Activated T-cell treated with anti-CD3 and anti-CD28 coated beads, Interleukin-2, amount 50 U/mL, for 48 hours (primary cell): ENCODE measurements at places on chromosomes 1 and 21.

- DNase-seq: no peak
Measured at GRCh38 chr1:227952374-227953021, 4.8 kb upstream of the WNT9A start.

- no peak for DNase-seq
Measured at GRCh38 chr1:42013881-42014470, 95.3 kb upstream of the HIVEP3 start.

- no peak for DNase-seq
Measured at GRCh38 chr1:237267743-237268142, 225.8 kb downstream of the RYR2 start.

DNA sequence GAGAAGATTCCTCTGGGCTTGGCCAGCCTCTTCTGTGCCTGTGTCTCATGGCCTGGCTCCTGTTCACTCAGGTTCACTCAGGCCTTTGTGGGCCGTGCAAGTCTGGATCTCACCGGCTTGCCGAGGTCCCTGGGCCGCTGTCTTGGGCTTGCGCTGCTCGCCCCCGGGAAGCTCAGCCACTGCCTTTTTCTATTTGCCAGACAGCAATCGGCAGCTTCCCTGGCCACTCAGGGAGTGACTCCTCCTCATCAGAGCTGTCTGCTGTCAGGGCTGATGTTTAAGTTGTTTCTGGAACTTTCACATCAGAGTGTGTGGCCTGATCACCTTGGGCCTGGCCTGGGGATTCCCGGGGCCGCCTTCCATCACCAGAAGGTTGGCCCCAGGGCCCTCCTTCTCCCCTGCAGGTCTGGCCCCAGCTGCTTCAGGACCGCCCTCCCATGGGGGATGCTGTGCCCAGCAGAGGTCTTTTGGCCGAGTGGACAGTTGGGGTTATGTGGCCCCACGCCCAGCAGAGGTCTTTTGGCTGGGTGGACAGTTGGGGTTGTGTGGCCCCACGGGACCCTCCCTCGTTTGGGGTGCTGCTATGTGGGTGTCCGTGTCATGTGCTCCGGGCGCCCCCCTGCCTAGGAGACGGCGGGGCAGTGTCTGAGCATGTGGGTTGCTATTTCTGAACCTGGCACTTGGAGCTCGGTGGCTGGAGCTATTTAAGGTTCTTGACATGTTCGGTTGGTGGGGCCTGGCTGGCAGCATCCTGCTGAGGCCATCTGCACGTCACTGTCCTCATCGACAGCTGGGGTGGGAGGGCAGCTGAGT lies 12.5 kb downstream of the SLX9 start:
- no peak for DNase-seq

DNA sequence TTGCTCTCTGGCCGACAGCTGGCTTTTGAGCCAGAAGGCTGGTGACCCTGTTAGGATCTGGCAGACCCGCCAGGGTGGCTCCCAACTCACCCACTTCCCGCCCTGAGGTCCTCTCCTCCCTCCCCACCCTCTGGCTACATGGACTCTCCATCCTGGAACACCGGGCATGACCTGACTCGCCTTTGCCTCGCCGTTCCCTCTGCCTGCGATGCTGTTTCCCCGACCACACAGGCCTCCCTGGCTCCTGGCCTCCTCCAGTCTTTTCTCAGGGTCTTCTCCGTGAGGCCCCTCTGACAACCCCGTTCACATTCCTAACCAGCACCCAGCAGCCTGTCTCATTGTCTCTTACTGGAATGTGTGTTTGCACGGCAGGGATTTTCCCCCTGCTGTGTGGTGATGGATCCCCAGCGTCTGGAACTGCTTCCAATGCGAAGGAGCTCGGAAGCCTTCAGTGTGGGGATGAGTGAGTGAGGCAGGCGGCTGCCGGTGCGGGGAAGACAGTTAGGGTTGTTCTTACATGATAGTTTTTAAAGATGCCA lies 46.0 kb upstream of the POFUT2 start:
- no peak for DNase-seq

DNA sequence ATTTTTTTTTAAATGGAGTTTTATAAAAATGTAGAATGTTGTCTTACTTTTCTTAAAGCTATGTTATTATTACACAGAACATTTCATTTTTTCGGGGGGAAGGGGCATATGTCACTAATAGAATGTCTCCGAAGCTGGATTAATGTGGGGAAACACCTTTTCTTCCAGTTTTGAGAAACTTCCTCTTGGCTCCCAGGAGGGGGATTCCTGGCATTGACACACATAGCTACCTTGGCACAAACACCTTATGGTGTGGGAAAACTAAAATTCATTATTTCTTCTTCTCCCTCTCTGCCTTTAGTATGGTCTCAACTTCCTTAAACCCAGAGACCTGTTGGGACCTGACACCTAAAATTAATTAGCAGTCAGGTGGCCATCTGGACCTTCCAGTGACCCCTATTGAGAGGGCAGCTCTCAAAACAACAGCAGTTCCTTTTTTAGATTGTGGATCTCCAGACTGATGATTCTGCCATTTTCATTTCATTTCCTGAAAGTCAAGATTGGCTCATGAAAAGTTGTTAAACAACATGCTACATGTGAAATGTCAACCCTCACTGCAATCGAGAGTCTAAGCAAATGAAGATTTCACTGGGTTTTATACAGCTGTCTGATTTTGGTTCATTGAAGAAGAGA lies 70.1 kb upstream of the EDEM3 start:
- no peak for DNase-seq

DNA sequence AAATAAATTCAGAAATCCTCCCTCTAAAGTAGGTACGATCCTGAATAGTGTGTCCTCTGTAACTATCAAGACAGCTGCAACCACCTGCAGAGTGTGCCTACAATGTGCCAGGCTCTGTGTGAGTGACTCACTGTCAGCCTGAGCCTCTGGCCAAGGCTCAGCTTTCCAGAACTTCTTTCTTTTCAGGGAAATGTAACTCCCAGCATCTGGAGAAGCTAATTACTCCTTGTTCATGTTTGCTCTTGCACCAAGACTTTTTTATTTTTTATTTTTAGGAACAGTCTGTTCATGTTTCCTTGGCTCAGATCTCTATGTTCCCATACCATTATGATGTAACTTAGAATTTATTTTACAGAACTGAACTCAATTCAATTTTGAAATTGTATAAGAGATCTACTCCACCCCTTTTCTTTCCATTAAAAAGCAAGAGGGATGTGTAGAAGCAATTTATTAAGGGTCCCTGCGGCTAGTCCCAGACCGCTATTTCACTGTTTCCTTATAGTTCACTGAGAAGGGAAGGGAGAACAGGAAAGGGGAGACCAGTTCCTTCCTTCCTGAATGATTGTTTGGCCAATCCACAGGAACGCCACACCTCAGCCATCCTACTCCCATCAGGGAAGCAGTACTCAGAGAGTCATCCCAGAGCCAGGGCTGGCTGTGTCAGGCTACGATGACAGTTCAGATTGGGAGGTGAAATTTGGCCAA lies 112.4 kb upstream of the ZNF648 start:
- no peak for DNase-seq

DNA sequence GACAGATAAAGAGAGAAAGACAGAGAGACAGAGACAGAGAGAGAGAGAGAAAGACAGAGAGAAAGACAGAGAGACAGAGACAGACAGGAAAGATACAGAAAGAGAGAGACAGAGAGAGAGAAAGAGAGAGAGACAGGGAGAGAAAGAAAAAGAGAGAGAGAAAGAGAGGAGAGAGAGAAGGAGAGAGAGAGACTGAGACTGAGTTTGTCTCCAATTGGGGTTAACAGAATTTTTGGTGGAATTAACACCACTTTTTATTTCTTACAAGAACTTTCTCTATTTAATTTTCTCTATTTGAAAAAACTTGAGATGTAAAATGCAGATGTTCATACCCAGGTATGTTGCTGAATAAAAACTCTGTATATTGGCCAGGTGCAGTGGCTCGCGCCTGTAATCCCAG lies 56.6 kb downstream of the FMN2 start:
- no peak for DNase-seq

DNA sequence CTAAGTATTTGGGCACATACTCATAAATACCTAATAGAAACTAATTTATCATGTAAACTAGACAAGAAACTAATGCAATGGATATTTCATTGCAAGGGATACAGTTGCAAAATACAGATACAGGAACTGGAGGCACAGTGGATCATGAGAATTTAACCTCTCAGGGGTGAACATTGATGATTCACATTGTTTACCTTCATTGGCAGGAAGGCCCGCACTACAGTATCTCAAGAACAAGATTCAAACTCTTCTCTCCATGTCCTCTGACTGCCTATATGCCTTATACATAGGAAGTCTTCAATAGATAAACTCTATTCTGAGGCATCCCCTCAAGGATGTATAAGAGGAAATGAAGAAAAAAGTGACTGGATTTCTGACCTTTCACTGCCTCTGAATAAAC lies 18.4 kb upstream of the PTBP2 start:
- DNase-seq: no peak

GRCh38 chr1:96370757-96371156 lies 350.8 kb upstream of the PTBP2 start:
- DNase-seq: no peak

DNA sequence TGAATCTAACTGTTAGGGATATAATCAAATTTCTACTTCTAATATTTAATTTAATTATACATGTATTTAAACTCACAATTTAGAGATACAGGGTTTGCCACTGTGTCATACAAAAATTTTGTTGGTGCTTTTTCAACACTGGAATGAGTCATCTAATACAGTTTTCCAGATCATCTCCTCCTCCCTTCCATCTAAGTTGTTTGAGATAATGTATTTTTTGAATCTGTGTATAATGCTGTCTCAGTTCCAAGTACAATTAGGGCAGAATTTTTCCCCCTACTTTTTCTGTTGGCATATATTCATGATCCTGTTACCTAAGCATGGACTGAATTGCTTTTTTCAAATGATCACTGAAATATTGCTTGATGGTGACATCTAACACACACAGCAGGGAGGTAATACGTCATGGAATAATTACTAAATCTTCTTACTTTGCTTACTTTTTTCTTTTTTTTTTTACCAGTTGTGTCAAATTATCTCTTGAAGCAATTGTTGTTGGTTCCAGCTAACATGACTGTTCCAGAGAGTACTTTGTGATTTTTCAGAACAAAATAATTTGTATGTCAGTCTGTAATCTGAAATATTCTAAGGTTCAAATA lies 146.0 kb downstream of the MAGI3 start:
- DNase-seq: no peak
